ENCODE measurements at places on chromosomes 3 and 15. TPM values are rescaled to one million over a fixed set of nuclear protein-coding genes. Genes with fewer than 3 reads are reported as not detected.
A peak's percentile ranks its signal among the peaks of the same experiment; 100 is the strongest.

GRCh38 chr3:79405183-79405582, 362.6 kb downstream of the ROBO1 start:
- no peak for DNase-seq

- peak; percentile 13 for DNase-seq
These were observed 214.5 kb downstream of the RPLP1 start for GRCh38 chr15:69666921-69667811.

- DNase-seq: peak; percentile 81
These were observed 407.2 kb upstream of the TGFBR2 start for GRCh38 chr3:30199096-30199759.

GRCh38 chr3:66609660-66610561, 109.1 kb upstream of the LRIG1 start:
- DNase-seq: no peak

DNA sequence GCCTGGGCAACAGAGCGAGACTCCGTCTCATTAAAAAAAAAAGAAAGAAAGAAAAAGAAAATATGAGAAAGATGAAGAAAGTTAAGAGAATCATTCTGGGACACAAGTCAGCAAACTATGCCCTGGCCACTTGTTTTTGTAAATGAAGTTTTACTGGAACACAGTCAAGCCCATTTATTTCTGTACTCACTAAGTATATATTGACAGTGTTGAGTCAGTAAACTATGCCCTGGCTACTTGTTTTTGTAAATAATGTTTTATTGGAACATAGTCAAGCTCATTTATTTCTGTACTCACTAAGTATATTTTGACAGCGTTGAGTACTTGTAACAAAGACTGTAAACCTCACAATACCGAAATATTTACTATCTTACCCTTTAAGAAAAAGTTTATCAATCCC, 42.2 kb upstream of the SIN3A start:
- no peak for DNase-seq

DNA sequence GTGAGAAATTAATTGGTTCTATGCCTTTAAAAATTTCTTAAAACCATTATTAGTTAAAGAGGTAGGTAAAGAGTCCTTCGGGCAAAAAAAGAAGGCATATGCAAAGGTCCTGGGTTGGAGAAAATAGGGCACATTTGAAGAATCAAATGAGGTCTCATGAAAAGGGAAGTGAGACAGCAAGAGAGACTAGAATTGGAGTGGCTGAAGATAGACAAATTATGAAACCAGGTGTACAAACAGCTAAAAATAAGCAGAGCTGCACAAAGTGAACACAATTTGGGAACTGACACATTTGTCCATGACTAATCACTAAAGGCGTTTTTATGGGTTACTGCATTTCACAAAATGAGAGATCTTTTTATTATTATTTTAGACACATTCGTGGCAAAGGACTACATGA, 581.2 kb downstream of the PYDC2 start:
- no peak for DNase-seq

GRCh38 chr3:197847866-197848401, 56.9 kb downstream of the LRCH3 start:
- no peak for DNase-seq

GRCh38 chr3:113630956-113631542, 65.4 kb downstream of the USF3 start:
- no peak for DNase-seq

DNA sequence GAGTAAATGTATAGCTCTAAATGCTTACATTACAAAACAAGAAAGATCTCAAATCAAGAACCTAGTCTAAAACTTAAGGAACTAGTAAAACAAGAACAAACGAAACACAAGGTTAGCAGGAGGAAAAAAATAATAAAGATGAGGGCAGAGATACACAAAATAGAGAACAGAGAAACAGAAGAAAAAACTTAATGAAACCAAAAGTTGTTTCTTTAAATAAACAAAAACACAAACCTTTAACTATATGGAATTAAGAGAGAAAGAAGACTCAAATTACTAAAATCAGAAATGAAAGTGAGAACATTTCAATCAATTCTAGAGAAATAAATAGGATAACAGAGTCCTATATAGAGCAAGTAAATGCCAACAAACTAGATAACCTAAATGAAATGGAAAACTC, 59.6 kb downstream of the DLG1 start:
- no peak for DNase-seq

GRCh38 chr15:64246364-64247189, 83.8 kb upstream of the PPIB start:
- DNase-seq: no peak

- no peak for DNase-seq
These were observed 14.9 kb upstream of the C3orf22 start for GRCh38 chr3:126573492-126574117.

GRCh38 chr3:167936019-167936418, 159.7 kb downstream of the GOLIM4 start:
- peak; percentile 14 for DNase-seq

GRCh38 chr15:91849749-91850161, 3.8 kb upstream of the SLCO3A1 start:
- DNase-seq: no peak

GRCh38 chr3:106376016-106376570, 507.3 kb upstream of the CBLB start:
- DNase-seq: no peak

DNA sequence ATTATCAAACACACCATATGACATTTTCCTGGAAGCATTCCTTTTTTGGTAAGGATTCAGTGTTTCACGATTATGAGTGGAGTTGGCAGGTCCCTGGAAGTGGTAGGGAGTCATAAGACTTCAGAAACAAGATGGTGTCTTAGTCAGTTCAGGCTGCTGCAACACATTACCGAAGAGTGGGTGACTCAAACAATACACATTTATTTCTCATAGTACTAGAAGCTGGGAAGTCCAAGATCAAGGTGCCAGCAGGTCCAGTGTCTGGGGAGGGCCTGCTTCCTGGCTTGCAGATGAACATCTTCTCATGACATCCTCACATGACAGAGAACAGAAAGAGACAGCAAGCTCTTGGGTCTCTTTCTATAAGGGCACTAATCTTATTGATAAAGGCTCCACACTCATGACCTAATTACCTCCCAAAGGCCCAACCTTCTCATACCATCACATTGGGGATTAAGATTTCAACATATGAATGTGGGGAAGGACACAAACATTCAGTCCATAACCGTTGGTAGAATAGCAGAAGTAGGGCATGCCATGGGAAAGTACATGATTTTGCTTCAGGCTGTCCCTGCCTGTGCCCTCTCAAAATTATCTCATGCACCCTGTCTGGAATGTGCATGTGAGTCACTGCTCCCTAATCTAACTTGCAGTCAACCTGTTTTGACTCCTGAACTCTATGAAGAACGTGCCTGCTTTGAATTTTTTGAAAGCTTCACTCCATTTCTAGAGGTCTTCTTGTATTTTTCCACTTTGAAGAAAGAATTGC, 72.5 kb downstream of the GTPBP8 start:
- DNase-seq: no peak

DNA sequence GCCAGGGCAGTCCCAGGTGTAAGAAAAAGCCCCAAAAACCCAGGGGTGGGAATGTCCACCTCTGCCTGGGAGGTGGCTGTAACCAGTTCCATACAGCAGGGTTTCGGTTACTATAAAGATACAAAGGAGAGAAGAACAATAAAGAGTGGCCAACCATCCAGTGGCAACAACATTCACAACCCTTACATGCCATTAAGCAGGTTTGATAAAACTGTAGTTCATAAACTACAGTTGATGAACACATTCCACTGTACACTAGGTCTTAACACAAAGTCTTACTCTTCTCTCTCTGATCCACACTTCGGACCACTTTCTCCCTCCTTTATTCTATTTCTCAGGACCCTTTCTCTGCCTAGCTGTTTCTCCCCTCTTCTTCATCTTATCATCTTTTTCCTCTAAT, 152.0 kb downstream of the TLE3 start:
- DNase-seq: no peak

GRCh38 chr3:112561484-112561733, 353 bp downstream of the ATG3 start:
- no peak for DNase-seq

- no peak for DNase-seq
These were observed 1.3 kb downstream of the TOP2B start for GRCh38 chr3:25663347-25663868.

- no peak for DNase-seq
These were observed 316.8 kb upstream of the CTDSPL start for GRCh38 chr3:37544869-37545352.

DNA sequence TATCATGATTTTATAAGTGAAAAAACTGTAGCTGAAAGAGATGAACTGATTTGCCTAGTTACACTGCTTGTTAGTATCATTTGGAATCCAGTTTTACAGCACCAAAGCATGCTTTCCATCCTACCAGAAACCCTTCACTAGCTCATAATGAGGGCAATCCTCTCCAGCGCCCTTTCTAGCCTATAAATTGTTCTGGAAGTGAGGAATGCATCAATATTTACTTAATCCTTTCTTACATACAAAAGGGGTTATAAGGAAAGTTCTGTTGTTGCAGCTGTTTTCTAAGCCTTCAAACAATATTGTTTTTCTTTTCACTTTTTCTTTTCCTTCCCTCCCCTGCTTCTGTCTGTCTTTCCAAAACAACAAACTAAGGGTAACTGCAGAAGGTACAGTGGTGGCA, 11.0 kb upstream of the PCCB start:
- DNase-seq: no peak

GRCh38 chr15:82571722-82572222, 31.5 kb upstream of the RPS17 start:
- peak; percentile 47 for DNase-seq

DNA sequence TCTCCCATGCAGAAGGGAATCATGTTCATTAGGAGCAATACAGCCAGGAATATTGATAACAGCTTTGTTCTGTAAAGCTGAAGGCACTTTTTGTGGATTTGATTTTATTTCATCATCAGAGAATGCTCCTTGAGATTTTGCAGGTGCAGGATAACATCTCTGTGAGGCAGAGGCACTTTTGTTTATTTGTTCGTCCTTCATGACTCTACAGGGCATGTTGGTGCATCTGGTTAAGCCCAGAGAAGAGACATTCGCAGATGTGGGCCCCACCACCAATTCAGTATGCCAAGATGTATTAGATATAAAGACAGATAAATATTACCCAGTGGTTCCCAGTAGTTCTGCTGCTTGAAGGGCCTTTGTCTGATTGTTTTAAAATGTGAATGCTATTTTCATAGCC, 368.1 kb upstream of the SEMA6D start:
- no peak for DNase-seq

VILL gene
- 3.7 TPM for total RNA-seq

ITIH3 gene
- 0.71 TPM for total RNA-seq

CHAC1 gene
- 1.0 TPM for total RNA-seq

CKMT1A gene
- total RNA-seq: not detected

FBXW12 gene
- 0.28 TPM for total RNA-seq

SEMA5B gene
- 1.3 TPM for total RNA-seq

LTK gene
- total RNA-seq: 0.59 TPM

CACNA1D gene
- total RNA-seq: 0.77 TPM

NR1I2 gene
- not detected for total RNA-seq

CDHR4 gene
- not detected for total RNA-seq

ADPRH gene
- 12.3 TPM for total RNA-seq

AP3S2 gene
- total RNA-seq: 46.4 TPM

GABRR3 gene
- total RNA-seq: not detected
